ENCODE measurements at places on chromosomes 2 and 18. TPM values are rescaled to one million over a fixed set of nuclear protein-coding genes. Genes with fewer than 3 reads are reported as not detected.

DNA sequence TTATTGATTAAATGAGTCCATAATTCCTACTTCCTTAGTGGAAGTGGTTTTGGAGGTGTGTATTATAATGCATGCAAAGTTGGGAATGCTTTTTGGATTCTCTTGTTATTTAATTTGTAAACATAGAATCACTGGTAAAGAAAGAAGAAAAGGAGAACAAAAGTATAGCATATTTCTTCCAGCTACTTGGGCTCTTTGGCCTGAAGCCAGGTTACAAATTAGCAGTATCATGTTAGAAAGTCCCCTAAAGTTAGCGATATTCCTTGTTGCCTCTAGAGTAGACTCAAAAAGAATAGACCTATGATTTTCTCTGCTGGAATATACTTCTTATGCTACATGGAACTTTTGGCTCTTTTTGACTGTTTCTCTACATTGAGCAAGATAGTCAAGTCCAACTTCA lies 60.6 kb upstream of the CD28 start:
- DNase-seq: no peak
- no peaks in the 10 kb centered on the region for H3K27me3 ChIP-seq
- no peaks in the 10 kb centered on the region for H3K36me3 ChIP-seq
- H3K4me1 ChIP-seq: peaks cover 9% of the 10 kb centered on the region
- H3K27ac ChIP-seq: no peak overlapping the region

GRCh38 chr2:108855194-108855593 lies 68.6 kb downstream of the CCDC138 start:
- no peaks in the 10 kb centered on the region for H3K27me3 ChIP-seq
- no peak for DNase-seq

- H3K36me3 ChIP-seq: no peaks in the 10 kb centered on the region
- no peak for DNase-seq
- no peak overlapping the region for H3K4me3 ChIP-seq
- H3K27ac ChIP-seq: no peak overlapping the region
- H3K27me3 ChIP-seq: no peaks in the 10 kb centered on the region
- no peaks in the 10 kb centered on the region for H3K4me1 ChIP-seq
These were observed 28.8 kb downstream of the ADAM23 start for GRCh38 chr2:206472094-206472493.

DNA sequence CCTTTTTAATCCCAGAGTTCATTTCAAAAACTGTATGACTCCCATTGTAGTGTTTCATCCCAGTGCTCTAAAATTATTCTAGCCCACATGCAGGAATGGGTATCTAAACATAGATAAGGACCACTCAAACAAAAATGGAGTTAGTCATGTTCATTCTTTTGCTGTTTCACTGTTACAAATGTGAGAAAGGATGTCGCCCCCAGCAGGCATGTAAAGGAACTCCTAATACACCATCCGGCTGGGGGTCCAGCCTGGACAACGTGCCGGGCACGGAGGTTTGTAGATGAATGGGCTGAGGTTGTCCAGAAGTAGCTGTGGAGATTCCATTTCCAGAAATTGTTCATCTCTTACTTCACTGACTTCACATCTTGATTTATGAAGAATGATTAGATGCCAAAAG lies 101.9 kb upstream of the RAB12 start:
- H3K4me1 ChIP-seq: no peaks in the 10 kb centered on the region
- no peaks in the 10 kb centered on the region for H3K36me3 ChIP-seq
- DNase-seq: peak; percentile 3
- no peak overlapping the region for H3K4me3 ChIP-seq
- H3K27ac ChIP-seq: no peak overlapping the region

DNA sequence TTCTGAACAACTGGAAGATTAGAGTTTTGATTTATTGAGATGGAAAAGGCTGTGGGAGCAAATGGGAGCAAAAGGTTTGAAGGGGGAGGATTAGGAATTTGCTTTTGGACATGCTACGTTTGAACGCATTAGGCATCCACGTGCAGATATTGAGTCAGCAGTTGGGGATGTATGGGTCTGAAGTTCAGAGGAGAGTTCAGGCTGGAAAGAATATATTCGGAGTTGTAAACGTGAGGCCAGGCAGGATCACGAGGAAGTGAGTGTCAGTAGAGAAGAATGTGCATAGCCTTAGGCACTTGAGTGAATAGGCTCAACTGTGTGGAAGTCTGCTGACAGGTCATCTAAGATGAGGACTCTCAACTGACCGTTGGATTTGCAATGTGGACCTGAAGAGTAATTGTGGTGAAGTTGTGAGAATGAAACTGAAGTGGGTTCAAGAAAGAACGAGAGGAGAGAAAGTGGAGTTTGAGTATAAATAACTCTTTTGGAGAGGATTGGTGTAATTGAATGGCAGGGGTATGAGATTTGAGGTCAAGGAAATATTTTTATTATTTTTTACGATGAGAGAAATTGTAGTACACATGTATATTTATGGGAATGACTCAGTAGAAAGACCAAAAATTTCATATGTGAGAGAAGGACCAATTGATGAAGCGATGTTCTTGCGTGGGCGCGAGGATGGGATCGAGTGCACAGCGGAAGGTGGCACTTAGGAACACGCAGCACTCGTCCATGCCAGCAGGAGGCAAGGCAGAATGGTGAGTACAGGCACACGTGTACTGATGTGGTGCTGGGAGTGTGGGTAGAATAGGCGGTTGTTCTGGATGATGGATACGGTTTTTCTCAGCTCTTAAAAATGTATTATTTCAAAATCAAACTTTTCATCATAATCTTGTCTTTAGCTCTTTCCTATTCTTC lies 40.5 kb upstream of the POLE4 start:
- H3K27me3 ChIP-seq: no peaks in the 10 kb centered on the region
- no peaks in the 10 kb centered on the region for H3K36me3 ChIP-seq

GRCh38 chr2:174635776-174636404 lies 38.3 kb upstream of the WIPF1 start:
- no peaks in the 10 kb centered on the region for H3K27me3 ChIP-seq
- no peak overlapping the region for H3K27ac ChIP-seq
- H3K4me1 ChIP-seq: no peaks in the 10 kb centered on the region

- no peak overlapping the region for H3K27ac ChIP-seq
- DNase-seq: no peak
- no peaks in the 10 kb centered on the region for H3K36me3 ChIP-seq
- H3K27me3 ChIP-seq: no peaks in the 10 kb centered on the region
- H3K4me1 ChIP-seq: no peaks in the 10 kb centered on the region
These were observed 616.6 kb upstream of the FSHR start for GRCh38 chr2:49770919-49771318.

DNA sequence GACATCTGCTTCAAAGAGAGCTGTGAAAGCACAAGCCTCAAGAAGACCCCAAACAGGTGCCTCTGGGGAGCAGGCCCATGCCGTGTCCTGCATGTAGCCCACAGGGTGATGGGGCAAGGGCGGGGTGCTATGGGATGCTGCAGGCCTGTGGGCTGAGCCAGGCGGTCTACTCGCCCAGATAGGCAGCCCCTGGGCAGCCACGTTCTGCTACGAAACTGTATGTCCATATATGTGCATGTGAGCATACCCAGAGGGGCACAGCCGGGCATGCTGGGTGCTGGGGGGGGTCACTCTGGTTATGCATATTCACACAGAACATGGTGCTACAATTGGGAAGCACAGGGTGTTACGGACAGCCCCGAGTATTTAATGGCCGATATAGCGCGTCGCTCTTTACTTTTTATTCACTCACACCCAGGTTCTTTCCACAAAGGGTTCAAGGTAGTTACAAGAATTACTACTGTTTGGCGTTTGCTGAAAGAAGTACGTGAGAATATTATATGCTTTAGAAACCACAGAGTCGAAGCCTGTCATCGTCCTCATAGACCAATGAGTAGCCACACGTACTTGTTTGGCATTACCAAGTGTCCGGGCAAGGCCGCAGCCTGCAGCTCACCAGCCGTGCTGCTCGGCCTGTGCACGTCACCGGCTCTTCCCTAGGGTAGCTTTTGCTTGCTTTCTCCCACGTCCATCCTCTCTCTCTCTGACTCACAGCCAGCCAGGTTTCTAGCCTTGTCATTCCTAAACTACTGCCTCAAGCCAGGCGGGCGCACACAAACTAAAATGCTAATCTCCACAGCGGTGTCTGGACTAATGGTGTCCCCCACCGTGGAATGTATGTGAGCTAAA lies 14.4 kb downstream of the MTERF4 start:
- no peak overlapping the region for H3K4me3 ChIP-seq
- H3K4me1 ChIP-seq: no peaks in the 10 kb centered on the region
- no peak for DNase-seq
- H3K36me3 ChIP-seq: peaks cover 13% of the 10 kb centered on the region

DNA sequence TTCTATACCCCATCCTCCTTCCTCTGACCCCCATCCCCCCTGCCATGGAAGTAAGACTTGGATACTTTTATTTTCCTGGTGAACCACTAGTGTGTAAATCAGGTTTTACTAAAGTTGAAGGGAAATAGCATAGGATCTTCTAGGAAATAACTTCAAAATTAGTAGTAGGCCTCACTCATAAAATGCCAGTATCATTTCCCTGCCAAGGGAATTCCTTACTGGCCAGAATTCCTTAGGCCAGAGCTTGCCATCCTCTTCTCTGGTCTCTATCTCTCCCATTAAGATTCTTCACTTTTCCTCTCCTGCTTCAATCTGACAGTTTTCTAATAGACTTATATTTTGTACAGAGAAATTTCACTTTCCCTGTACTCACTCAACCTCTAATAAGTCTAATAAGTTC lies 322.8 kb upstream of the TANK start:
- no peak for DNase-seq
- H3K27ac ChIP-seq: no peak overlapping the region
- H3K36me3 ChIP-seq: no peaks in the 10 kb centered on the region
- H3K4me3 ChIP-seq: no peak overlapping the region

- H3K27ac ChIP-seq: no peak overlapping the region
- H3K36me3 ChIP-seq: no peaks in the 10 kb centered on the region
- DNase-seq: no peak
- H3K4me1 ChIP-seq: no peaks in the 10 kb centered on the region
These were observed 371.9 kb downstream of the RIT2 start for GRCh38 chr18:42743373-42744138.

- H3K4me1 ChIP-seq: no peaks in the 10 kb centered on the region
- no peak overlapping the region for H3K4me3 ChIP-seq
- peaks cover 5% of the 10 kb centered on the region for H3K27me3 ChIP-seq
- no peak for DNase-seq
These were observed 459.5 kb upstream of the CDH20 start for GRCh38 chr18:60873708-60874107.

DNA sequence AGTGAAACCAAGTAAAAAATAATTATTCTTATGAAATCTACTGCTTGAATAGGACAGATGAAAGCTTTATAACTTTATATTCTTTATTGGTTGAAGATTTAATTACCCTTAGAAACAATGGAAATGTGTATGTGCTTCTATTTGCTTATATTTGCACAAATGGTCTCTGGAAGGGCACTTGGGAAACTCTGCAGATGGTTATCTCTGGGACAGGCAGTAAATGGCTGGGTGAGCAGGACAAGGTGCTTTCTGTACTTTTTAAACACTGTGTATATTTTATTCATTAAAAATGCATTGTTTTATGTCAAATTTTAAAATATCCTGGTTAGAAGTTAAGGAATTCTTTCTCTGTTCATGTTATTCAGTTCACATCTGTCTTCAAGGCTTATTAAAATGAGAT lies 131.1 kb downstream of the LRRTM4 start:
- no peaks in the 10 kb centered on the region for H3K4me1 ChIP-seq
- no peak for DNase-seq
- no peaks in the 10 kb centered on the region for H3K27me3 ChIP-seq
- H3K36me3 ChIP-seq: no peaks in the 10 kb centered on the region

GRCh38 chr18:72360634-72361033 lies 183.5 kb downstream of the CBLN2 start:
- no peak overlapping the region for H3K4me3 ChIP-seq
- H3K27ac ChIP-seq: no peak overlapping the region
- H3K27me3 ChIP-seq: no peaks in the 10 kb centered on the region
- no peaks in the 10 kb centered on the region for H3K36me3 ChIP-seq

GRCh38 chr2:70698847-70699246 lies 69.2 kb downstream of the ADD2 start:
- no peaks in the 10 kb centered on the region for H3K27me3 ChIP-seq
- no peaks in the 10 kb centered on the region for H3K4me1 ChIP-seq

GRCh38 chr2:74083750-74084149 lies 64.0 kb downstream of the BOLA3 start:
- no peaks in the 10 kb centered on the region for H3K27me3 ChIP-seq
- no peak overlapping the region for H3K27ac ChIP-seq
- H3K4me1 ChIP-seq: no peaks in the 10 kb centered on the region
- H3K36me3 ChIP-seq: peaks cover 9% of the 10 kb centered on the region

- no peaks in the 10 kb centered on the region for H3K4me1 ChIP-seq
- H3K4me3 ChIP-seq: no peak overlapping the region
- H3K27ac ChIP-seq: no peak overlapping the region
- peaks cover 54% of the 10 kb centered on the region for H3K36me3 ChIP-seq
- H3K27me3 ChIP-seq: no peaks in the 10 kb centered on the region
These were observed 17.0 kb downstream of the SLC20A1 start for GRCh38 chr2:112662704-112663103.

- no peaks in the 10 kb centered on the region for H3K27me3 ChIP-seq
- no peak overlapping the region for H3K27ac ChIP-seq
- peaks cover 36% of the 10 kb centered on the region for H3K36me3 ChIP-seq
- H3K4me3 ChIP-seq: no peak overlapping the region
- H3K4me1 ChIP-seq: no peaks in the 10 kb centered on the region
These were observed 19.4 kb downstream of the DDX18 start for GRCh38 chr2:117833911-117834310.

GRCh38 chr2:106944215-106944614 lies 58.2 kb upstream of the ST6GAL2 start:
- H3K27ac ChIP-seq: no peak overlapping the region
- no peak for DNase-seq
- H3K4me1 ChIP-seq: no peaks in the 10 kb centered on the region
- H3K36me3 ChIP-seq: no peaks in the 10 kb centered on the region

- no peak overlapping the region for H3K27ac ChIP-seq
- no peak for DNase-seq
- H3K4me3 ChIP-seq: no peak overlapping the region
These were observed 256.9 kb downstream of the CDH19 start for GRCh38 chr18:66346833-66347588.

DNA sequence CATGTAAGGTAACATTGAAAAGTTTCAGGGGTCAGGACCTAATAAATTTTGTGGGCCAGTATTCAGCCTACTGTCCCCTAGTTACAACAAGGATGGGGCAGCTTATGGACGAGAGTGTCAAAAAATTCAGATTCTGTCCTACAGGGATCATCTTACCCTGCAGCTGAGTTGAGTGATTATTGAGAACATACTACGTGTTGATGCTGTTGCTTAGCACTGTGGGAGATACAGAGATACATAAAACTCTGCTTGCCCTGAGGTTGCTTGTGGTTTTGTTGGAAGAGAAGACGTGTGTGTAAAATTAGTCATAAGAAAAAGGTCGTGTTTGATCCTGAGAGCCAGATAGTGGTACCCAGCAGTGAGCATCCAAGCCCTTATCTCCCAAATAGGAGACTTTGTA lies 253.2 kb downstream of the NEDD4L start:
- H3K4me1 ChIP-seq: no peaks in the 10 kb centered on the region
- no peak overlapping the region for H3K4me3 ChIP-seq
- H3K27me3 ChIP-seq: no peaks in the 10 kb centered on the region
- no peak overlapping the region for H3K27ac ChIP-seq
- no peaks in the 10 kb centered on the region for H3K36me3 ChIP-seq

The EMILIN1 gene
- total RNA-seq: 0.59 TPM

The BCS1L gene
- 57.4 TPM for total RNA-seq

The DSG4 gene
- 0.07 TPM for total RNA-seq

The NCKAP1 gene
- total RNA-seq: 115 TPM

The CXCR1 gene
- total RNA-seq: not detected

The CYP27C1 gene
- total RNA-seq: not detected

The HOXD8 gene
- 6.0 TPM for total RNA-seq

Measured in HCT116 (cell line).